ENCODE measurements at places on chromosomes 5 and 9.

GRCh38 chr5:18745042-18745987 lies 1111.1 kb downstream of the TAF11L14 start:
- DNase-seq: no peak

GRCh38 chr5:26894719-26895263 lies 143.6 kb downstream of the CDH9 start:
- no peak for DNase-seq

DNA sequence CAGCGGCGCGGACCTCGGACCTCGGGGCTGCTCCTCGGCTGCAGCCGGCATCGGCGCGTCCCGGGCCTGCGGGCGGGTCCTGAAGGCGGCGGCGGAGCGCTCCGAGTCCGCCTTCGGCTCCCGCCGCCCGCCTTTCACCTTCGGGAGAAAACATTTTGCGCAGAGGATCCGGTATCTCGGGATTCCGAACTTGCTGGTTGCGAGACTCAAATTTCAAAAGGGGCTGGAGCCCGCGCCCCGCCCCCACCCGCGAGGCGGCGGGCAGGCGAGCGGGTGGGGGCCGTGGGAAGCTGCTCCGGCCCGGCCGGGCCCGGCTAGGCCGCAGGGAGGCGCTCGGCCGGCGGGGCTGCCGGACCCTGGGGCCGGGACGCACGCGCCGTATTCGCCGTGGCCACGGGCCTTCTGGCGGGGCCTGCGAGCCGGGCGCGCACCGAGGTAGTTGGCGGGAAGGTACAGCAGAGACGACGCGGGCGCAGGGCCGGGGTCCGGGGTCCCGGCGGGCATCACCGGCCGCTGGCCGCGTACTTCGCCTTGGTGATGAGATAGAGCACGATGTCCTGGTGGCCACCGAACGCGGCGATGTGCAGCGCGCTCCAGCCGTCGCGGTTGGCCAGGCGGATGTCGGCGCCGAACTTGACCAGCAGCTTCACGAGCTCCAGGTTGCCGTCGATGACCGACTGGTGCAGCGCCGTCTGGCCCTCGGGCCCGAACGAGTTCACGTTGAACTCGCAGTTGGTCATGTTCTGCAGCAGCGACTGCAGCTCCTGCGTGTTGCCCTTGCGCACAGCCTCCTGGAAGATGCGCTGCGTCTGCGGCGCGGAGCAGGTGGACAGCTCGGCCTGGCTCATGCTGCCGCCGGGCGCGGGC lies 757 bp downstream of the NRARP start:
- DNase-seq: peak; percentile 50

GRCh38 chr5:82513738-82514137 lies 235.6 kb upstream of the RPS23 start:
- DNase-seq: no peak

GRCh38 chr9:114259798-114260523 lies 62.9 kb upstream of the ORM1 start:
- no peak for DNase-seq

DNA sequence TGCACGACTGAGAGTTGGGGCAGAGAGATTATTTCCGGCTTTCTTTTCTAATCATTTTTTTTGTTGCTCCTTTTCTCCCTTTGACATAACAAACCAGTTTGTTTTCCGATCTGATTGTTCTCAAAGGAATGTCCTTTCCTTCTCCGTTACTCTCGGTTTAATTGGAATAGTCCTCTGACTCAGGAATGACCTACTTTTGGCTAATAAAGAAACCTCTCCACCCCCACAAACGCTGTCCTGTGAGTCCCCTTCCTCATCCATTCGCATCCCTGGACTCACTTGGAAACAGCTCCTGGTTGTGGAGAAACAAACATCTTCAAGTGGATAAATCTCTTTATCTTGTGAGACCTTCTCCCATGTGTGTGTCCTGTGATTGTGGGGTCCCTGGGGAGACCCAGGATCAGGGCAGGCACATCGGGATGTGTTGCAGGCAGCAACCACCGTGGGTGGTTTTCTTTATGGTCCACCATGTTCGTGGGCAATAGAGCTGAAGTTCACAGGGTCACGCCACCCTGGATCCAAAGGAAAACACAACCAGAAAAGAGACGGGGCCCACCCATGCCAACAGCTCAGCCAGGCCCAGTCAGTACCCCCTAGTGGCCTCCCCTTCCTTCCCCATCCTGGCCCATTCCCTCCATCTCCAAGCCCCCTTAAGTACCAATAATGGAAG lies 45.2 kb upstream of the NEK6 start:
- DNase-seq: no peak

- no peak for DNase-seq
These were observed 43.6 kb downstream of the SEMA5A start for GRCh38 chr5:9502050-9502834.

DNA sequence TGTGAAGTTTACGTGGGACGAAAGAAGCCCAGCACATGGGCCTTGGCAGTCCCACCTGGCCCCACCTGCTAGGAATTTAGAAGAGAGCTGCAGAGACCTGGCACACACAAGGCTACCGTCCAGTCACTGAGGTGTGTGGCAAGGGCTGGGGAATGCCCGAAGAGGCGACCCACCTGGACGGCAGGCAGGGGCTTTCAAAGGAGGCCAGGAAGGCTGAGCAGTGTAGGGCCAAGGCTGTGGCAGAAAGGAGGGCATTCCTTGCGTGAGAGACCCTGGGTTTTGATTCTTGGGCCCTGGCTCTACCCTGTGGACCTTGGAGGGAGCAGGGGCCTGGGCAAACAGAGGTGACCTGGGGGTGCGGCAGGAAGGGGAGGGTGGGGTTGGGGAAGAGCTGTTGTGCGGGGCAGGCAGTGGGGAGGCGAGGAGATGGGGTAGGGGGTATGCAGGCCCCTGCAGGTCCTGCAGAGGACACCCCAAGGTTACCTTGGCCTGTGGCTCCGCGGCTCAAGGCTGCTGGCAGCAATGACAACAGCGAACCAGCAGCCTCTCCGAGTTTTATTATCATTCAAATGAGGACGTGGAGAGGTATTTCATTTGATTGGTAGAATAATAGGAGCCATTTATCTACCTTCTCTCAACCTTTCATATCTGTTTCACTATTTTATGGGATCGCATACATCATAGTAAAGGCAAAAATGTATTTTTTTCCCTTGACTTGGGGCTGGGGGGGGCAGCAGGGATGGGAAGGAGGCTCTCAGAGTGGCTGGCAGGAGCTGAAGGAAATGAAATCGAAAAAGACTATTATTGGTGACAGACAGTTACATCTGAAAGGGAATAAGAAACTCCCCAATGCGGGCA lies 24.8 kb downstream of the TSPAN17 start:
- DNase-seq: no peak

DNA sequence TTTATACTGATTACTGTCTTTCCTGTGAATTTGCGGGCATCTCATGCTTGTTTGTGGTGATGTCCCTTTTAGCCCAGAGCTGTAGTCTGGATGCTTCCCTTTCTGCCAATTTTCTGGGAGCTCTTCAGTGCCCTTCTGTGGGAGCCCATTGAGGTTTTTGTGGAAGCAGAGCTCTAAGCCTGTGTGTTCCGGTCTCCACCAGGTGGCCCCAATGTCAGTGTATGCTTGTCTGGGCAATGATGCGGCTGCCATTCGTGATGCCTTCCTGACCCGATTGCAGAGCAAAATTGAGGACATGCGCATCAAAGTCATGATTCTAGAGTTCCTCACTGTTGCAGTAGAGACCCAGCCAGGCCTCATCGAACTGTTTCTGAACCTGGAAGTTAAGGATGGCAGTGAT lies 35.1 kb downstream of the SH3GLB2 start:
- DNase-seq: no peak

- DNase-seq: no peak
These were observed 63.1 kb upstream of the RANBP6 start for GRCh38 chr9:6078382-6079105.

- no peak for DNase-seq
These were observed 14.5 kb upstream of the TAL2 start for GRCh38 chr9:105647595-105648349.

DNA sequence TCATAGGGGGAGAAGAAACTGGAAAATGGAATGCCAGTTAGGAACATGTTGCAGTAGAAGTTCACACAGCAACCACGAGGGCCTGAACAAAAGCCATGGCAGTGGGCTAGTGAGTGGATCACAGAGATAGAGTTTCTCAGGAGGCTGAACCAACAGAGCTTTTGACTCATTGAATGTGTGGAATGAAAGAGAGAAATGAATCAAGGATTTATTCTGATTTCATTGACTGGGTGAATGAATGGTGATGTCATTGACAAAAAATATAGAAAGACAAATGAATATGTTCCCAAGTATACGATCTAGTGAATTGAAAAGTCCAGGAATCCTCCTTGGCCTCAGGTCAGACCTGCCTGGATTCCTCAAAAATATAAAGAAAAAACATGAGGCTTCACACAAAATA lies 99.2 kb downstream of the ZNF462 start:
- DNase-seq: no peak

DNA sequence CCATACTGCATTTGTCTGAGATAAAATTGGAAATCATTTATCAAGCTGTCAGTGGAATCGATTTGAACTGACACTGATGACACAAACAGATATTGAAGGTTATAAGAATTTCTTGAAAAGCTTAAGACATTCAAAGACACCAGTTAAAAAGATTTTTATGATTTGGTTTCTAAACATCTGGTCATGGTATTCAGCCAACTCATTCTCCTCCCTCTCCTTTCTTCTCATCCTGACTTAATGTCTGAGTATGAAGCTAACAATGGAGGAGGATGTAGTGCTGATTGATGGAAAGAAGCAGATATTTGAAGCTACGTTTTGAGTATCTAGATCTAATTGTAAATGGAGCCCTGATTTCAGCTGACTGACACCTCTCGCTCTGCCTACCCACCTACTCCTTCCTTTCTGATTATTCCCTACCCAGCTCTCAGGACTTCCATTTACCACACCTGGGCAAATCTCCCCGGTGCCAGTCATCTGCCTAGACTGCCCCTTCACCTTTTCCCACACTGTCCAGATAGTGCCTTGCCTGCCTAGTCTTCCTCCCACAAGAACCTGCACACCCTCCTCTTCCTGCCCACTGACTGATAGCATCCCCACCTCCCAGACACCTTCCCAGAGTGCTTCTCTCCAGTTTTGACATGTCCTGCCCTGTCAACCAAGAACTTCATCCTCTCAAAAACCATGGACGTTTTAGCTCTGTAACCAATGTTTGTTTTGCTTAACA lies 20.7 kb upstream of the LIFR start:
- DNase-seq: no peak

DNA sequence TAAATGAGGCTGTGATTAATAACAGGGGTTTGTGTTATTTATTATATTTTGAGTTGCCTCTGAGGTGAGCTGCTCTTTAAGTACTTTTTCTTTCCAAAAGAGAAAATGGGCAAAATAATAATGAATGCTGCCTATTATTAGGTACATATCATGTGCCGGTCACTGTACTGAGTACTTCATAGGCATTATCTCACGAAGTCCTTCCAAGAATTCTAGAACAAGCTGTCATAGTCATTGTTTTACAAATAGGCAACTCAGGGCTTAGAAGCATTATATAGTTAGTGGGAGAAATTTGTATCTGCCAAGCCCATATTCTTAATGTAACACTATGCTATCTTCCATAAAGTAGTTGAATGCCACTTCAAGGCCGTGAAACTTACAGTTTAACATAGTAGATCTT lies 628.7 kb downstream of the CCDC171 start:
- DNase-seq: no peak

GRCh38 chr5:39262981-39263380 lies 43.6 kb upstream of the FYB1 start:
- DNase-seq: no peak

GRCh38 chr9:89814340-89815040 lies 209.7 kb downstream of the GADD45G start:
- no peak for DNase-seq

DNA sequence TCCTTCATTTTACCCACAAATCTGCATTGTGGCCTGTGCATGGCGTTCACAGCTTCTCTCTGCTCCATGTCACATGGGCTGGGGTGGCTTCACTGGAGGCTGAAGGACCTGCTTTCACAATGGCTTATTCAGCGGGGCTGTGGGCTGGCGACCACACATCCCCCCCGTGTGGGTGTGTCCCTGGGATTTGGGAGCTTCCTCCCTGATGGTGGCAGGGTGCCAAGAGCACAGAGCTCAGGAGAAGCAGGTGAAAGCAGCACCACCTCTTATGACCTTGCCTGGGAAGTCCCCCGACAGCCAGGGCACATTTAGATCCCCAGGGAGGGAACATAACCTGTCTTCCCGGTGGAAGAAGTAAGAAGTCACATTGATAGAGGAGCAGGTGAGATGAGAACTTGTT lies 5.0 kb upstream of the MED10 start:
- DNase-seq: no peak

GRCh38 chr9:97979788-97980478 lies 3.2 kb upstream of the ANP32B start:
- no peak for DNase-seq

- DNase-seq: no peak
These were observed 77.7 kb downstream of the EBF1 start for GRCh38 chr5:159021901-159022556.

GRCh38 chr9:79824265-79824664 lies 252.5 kb downstream of the TLE4 start:
- DNase-seq: no peak

DNA sequence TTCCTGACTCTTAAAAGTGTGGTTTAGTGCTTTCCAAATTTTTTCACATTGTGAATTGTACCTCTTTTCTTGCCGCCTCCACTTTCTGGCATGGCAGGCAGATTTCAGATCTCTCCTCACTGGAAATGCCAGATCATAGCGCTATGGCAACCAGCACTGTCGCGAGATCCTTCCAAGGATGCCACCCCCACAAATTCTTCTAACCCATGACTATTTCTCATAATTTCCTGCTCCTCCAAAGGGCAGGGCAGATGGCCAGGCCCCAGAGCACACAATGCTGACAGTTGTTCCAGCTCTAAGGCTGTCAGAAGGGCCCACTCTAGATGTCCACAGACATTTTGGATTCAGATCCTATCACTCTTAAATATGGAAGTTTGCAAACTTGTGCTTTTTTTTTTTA lies 446.2 kb upstream of the RIOK2 start:
- no peak for DNase-seq

DNA sequence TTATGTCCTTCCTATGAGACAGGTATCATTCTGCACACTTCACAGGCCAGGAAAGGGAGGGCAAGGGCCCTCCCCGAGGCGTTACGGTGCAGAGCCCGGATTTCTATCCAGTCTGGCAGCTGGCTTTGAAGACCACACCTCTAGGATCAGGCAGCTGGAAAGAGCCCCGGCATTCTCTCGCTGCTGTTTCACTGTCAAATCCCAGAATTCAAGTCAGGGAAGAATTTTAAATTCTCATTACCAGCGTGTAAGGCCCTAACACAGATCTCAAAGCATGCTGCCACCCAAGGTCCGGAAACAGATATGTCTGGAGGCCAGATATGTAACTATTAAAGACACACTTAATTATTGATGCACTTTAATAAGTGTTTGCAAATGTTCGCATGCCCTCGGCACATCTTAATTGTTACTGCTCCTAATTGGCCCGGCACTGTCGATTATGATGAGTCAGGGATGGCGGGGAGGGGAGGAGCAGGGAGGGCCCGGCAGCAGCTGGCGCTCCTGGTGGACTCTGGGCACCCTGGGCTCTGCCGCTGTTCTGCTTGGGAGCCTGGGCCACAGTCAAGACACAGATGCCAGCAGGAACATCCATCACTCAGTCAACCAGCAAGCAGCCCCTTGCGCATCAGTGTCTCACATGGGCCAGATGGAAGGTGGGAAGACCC lies 76.3 kb upstream of the BARHL1 start:
- no peak for DNase-seq
